ENCODE measurements at places on chromosomes 4 and X. TPM values are rescaled to one million over a fixed set of nuclear protein-coding genes. Genes with fewer than 3 reads are reported as not detected.
A peak's percentile ranks its signal among the peaks of the same experiment; 100 is the strongest.

DNA sequence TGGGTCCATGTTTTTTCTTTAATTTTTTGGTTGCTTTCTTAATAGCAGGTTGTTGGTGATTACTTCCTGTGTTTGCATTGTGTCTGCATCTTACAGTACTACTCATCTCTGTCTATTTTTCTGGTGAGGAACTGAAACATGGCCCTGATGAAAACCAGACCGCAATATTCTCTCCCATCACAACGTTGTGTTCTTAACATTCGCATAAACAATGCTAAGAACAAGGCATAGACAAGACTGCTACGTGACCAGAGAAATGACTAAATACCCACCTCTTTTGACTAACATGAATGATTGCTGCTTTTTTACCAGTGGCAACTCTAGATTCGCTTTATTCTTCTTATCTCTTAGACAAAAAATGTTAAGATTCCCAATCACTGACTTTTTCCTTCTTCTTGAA, 179.1 kb downstream of the GC start:
- no peak for DNase-seq

DNA sequence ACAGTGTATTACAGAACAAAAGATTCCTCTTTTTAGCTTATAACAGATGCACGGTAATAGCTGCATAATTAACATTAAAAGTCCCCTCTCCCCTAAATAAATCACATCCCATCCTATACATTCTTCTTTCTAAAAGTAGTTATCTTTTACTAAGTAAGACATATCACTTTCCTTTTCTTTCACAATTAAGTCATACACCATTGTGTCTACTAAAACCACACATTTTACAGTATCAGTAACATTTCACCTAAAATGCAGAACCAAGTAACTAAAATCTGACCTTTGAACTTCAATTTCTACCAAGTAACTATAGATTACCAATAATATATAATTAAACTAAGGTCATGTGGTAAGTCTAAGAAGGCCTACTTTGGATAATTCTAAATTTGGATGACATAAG, 14.2 kb downstream of the DHX15 start:
- no peak for DNase-seq

DNA sequence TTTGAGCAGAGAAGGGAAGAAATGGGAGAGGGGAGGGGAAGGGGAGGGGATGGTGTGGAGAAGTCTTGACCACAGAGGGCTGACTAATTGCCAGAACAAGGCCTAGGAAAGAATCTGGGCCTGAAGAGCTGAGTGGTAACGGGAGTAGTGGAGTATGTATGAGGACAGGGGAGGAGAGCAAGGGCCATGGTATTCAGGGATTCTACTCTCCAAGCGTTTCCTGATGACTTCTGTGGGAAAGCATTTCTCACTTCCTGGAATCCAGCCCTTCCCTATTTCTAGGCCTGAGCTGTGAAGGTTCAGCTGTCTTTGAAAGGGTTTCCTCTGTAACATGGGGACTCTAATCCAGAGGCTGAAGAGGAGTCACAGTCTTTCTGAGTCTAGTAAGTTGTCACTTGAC, 19.7 kb upstream of the SOX3 start:
- DNase-seq: peak; percentile 55

- no peak for DNase-seq
Measured at GRCh38 chr4:70772929-70773555, 51.3 kb downstream of the RUFY3 start.

- peak; percentile 5 for DNase-seq
Measured at GRCh38 chrX:102976286-102976685, 39.2 kb downstream of the RAB40AL start.

GRCh38 chr4:17055788-17056187, 157.3 kb upstream of the LDB2 start:
- DNase-seq: peak; percentile 97

DNA sequence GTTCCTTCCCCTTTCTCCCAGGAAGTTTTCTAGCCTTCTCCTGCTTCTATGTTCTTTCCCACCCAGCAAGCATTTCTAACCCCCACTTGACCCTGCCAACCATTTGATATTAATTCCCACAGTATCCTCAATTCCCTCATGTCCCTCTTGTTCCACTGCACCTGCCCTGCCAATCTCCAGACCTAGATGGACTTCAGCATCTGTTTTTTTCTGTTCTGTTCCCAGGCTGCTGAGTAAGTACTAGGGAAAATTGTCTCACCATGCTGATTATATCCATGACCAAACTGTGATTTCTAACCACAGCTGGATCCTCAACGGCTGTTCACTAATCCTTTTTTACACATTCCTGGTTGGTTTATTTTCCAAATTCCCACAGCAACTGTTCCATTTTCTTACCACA, 37.7 kb downstream of the CLCN5 start:
- no peak for DNase-seq

DNA sequence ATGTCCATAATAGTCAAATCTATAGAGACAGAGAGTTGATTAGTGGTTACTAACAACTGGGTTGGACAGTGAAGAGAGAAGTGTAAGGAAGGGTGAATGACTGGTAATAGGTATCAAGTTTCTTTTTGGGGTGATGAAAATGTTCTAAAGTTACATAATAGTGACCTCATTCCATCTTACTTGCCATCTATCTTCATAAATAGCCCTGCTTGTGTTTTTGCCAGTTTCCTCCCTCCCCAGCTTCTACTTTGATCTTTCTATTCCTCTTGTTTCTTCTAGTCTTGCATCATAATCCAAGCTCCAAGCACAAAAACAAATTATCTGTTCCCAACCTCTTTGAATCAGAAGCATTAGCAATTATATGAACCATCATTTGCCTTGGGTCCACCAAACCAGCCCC, 40.2 kb upstream of the TET2 start:
- DNase-seq: no peak

- peak; percentile 91 for DNase-seq
Measured at GRCh38 chr4:140071806-140072205, 82.2 kb downstream of the MAML3 start.

GRCh38 chrX:129754056-129755024, 15.6 kb downstream of the XPNPEP2 start:
- DNase-seq: peak; percentile 11

GRCh38 chrX:7215842-7216241, 67.9 kb upstream of the PUDP start:
- DNase-seq: peak; percentile 13

DNA sequence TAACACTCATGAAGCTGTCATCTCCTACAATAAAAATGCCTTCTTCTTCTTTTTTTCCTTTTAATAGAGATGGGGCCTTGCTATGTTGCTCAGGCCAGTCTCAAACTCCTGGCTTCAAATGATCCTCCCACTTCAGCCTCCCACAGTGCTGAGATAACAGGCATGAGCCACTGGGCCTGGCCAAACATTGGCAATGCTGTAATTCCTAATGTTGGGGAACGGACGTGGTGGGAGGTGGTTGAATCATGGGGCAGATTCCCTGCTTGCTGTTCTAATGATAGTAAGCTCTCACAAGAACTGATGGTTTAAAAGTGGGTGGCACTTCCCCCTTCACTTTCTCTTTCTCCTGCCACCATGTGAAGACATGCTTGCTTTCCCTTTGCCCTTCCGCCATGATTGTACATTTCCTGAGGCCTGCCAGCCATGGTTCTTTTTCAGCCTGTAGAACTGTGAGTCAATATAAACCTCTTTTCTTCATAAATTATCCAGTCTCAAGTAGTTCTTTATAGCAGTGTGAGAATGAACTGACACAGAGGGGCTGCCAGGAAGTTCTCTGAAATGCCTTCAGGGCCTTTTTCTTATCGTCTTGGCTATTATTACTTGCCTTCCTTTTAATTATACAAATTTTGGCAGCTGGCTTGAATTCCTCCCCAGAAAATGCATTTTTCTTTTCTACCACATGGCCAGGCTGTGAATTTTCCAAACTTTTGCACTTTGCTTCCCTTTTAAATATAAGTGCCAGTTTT, 93.0 kb downstream of the CENPC start:
- peak; percentile 4 for DNase-seq

DNA sequence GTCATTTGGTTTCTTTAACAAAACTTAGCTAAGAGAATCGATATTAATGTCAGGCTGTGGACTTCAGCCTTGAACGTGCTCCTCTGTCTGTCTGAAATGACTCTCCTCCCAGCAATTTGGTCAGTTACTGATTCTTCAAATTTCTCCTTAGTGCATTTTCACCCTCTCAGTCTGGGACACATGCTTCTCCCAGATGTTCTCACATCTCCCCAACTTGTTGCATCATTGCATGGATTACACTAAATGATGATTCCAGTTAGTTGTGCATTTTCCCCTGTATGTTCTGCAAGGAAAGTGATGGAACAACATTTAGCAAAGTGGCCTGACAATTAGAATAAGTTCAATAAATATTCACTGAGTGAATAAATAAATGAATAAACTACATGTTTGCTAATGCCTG, 94.4 kb downstream of the NLGN4X start:
- DNase-seq: no peak

DNA sequence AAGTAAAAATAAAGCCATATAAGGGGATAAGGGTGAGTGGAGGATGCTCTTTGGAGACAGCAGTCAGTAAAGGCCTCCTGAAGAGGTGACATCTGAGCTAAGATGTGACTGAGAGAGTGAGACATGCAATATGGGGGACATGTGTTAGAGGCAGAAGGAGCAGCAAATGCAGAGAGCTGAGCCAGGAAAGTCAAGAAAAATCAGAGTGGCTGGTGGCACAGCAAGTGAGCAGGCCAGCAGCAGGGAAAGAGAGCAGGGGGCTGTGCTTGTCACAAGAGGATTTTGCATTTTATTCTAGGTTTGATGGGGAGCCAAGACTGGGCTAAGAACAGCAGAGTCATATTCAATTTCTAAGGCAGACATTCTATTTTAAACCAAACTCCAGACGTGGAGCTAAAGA, 394.5 kb downstream of the KCNIP4 start:
- DNase-seq: no peak

GRCh38 chr4:172650758-172651530, 517.7 kb upstream of the GALNT7 start:
- DNase-seq: peak; percentile 1

GRCh38 chrX:134718105-134718965, 60.1 kb upstream of the PLAC1 start:
- DNase-seq: peak; percentile 95

GRCh38 chr4:13544606-13545393, 492 bp upstream of the NKX3-2 start:
- peak; percentile 64 for DNase-seq

GRCh38 chr4:139611391-139611790, 54.2 kb upstream of the MGST2 start:
- no peak for DNase-seq

Gene MAPK10
- 6.5 TPM for total RNA-seq

Gene NAT8L
- total RNA-seq: not detected

Gene BMPR1B
- 0.90 TPM for total RNA-seq

Gene REPS2
- total RNA-seq: 0.18 TPM

Gene SH3RF1
- 29.8 TPM for total RNA-seq

Gene TREX2
- 0.36 TPM for total RNA-seq

Gene NOX1
- total RNA-seq: not detected
